Naive thymus-derived CD8-positive, alpha-beta T cell (primary cell): ENCODE measurements at places on chromosomes 6 and 20.
A peak's percentile ranks its signal among the peaks of the same experiment; 100 is the strongest.

- H3K4me1 ChIP-seq: peaks cover 27% of the 10 kb centered on the region
- no peak for DNase-seq
- no peak overlapping the region for H3K4me3 ChIP-seq
- peaks cover 40% of the 10 kb centered on the region for H3K36me3 ChIP-seq
- no peak overlapping the region for H3K27ac ChIP-seq
Observed at GRCh38 chr6:5274231-5274630, 12.9 kb downstream of the FARS2 start.

- peak overlapping the region; percentile 46 for H3K4me3 ChIP-seq
- peak overlapping the region; percentile 90 for H3K27ac ChIP-seq
- no peaks in the 10 kb centered on the region for H3K27me3 ChIP-seq
- DNase-seq: no peak
- peaks cover 65% of the 10 kb centered on the region for H3K4me1 ChIP-seq
- H3K36me3 ChIP-seq: no peaks in the 10 kb centered on the region
Observed at GRCh38 chr6:106516616-106517015, 112.7 kb downstream of the RTN4IP1 start.

DNA sequence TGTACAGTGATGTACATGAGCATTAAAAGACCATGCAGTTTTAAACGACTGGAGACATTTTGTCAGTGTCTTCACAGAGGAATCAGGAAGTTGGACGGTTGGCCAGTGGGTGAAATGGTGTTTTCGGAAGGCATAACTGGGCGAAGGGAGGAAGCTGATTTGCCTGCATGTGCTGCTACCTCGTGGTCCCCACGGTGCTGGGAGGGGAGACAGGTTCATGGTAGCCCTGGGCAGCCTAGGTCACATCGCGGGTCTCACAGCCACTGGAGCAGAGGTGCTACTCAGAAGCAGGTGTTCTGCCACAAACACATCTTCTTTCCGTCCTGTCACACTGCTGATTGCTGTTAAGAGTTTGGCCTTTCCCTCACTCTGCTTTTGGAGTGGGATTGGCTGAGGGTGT, 35.2 kb downstream of the HIVEP1 start:
- no peaks in the 10 kb centered on the region for H3K27me3 ChIP-seq
- peak overlapping the region; percentile 80 for H3K27ac ChIP-seq
- H3K4me1 ChIP-seq: peaks cover 73% of the 10 kb centered on the region

DNA sequence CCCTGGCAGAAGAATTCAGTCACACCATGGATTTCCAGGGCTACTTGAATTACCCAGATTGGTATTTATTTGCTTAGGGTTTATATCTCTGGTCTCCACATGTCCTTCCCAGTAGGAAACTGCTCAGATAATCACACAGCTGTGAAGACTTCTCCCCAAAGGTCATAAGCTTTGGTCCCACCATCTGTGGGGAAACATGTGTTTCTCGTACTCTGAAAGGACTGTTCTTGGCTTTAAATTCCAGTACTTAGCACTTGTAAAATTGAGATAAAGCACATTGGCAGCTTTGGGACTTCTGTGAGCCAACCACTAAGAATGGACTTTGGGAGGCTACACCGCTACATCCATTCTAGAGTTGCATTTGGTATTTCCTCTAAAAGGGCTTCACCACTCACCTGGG, 205.3 kb upstream of the FOXA2 start:
- H3K27me3 ChIP-seq: peaks cover 6% of the 10 kb centered on the region
- H3K4me3 ChIP-seq: no peak overlapping the region
- no peak for DNase-seq
- H3K27ac ChIP-seq: no peak overlapping the region
- H3K4me1 ChIP-seq: no peaks in the 10 kb centered on the region
- H3K36me3 ChIP-seq: no peaks in the 10 kb centered on the region

GRCh38 chr20:35299780-35300179, 7.6 kb upstream of the FAM83C start:
- H3K4me1 ChIP-seq: peaks cover 3% of the 10 kb centered on the region
- no peak overlapping the region for H3K4me3 ChIP-seq
- no peaks in the 10 kb centered on the region for H3K27me3 ChIP-seq
- H3K36me3 ChIP-seq: no peaks in the 10 kb centered on the region
- no peak for DNase-seq

DNA sequence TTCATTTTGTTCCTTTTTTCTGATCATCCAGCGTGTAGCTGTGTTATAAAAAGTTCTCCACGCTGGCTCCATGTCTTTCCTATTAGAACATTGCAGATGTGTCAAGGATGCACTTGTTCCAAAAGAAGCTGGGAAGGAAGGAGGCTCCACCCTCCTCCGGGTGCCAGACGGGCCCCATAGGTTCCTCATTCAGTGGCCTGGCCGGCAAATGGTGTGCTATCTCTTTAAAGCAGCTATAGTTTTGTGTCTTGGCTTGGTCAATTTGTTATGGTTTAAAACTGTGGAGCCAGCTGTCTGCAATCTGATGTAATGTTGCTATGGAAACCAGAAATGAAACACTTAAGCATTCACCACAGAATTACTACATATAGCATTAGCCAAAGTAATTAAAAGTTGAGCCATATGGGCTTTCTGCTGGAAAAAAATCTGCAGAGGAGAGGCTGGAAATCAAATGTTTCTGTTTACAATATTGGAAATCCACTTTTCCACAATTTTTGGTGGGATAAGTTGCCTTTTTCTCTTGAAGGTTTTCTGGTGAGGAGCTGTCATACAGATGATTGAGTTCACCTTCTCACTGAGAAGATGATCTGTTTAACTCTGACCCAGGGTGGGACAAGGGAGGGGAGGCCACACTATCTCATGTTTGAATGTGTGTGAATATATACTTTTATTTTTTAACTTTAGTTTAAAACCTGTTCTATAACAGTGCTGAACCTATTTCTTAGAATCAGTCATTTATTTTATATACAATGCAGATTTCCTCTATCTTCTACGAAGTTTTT, 167.4 kb downstream of the SASH1 start:
- no peak for DNase-seq
- H3K4me1 ChIP-seq: no peaks in the 10 kb centered on the region

DNA sequence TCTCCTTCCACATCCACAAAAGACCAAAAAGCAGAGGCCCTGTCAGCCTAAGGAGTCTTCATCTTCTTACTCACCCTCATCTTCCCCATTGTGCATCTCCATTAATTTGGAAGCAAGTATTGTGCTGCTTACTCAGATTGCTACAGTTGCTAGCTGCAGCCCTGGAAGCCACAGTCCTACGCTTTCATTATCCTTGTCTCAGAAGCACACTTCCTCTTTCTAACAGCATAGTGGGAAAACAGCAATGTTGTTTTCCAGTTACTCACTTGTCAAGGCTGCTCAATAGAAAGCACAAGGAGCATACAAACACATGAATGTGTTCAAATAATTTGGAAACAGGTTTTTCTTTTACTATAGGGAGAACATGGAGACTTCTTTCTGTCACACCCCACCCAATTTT, 76.6 kb upstream of the RBM24 start:
- no peak overlapping the region for H3K4me3 ChIP-seq
- H3K4me1 ChIP-seq: no peaks in the 10 kb centered on the region
- DNase-seq: no peak
- peaks cover 3% of the 10 kb centered on the region for H3K27me3 ChIP-seq

GRCh38 chr6:34829137-34829536, 37.3 kb downstream of the BLTP3A start:
- no peak for DNase-seq
- H3K27me3 ChIP-seq: no peaks in the 10 kb centered on the region
- no peak overlapping the region for H3K4me3 ChIP-seq
- H3K4me1 ChIP-seq: no peaks in the 10 kb centered on the region
- no peak overlapping the region for H3K27ac ChIP-seq
- peaks cover 73% of the 10 kb centered on the region for H3K36me3 ChIP-seq

DNA sequence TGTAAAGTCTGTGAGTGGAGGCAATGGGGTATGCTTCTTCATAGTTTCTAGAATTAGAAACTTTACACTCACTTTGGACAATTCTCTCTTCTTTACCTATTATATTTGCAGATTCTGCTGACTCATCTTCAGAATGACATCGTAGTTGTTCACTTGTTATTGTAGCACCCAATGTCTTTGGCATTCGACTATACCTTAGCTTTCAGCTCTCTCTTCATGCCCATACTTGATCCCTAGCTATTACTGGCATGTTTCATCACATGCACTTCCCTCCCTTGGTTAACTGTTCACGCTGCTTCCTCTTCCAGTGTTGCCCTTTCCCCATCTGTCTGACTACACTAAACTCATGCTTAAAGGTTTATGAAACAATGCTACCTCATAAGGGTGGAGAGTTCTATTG, 298.1 kb upstream of the TCF21 start:
- H3K27ac ChIP-seq: no peak overlapping the region
- no peaks in the 10 kb centered on the region for H3K27me3 ChIP-seq
- H3K4me1 ChIP-seq: no peaks in the 10 kb centered on the region
- no peak for DNase-seq

- peaks cover 10% of the 10 kb centered on the region for H3K4me1 ChIP-seq
- H3K27me3 ChIP-seq: no peaks in the 10 kb centered on the region
- no peaks in the 10 kb centered on the region for H3K36me3 ChIP-seq
- no peak overlapping the region for H3K4me3 ChIP-seq
- H3K27ac ChIP-seq: peak overlapping the region; percentile 77
Observed at GRCh38 chr6:156280065-156280464, 497.1 kb upstream of the ARID1B start.

- no peaks in the 10 kb centered on the region for H3K27me3 ChIP-seq
- H3K36me3 ChIP-seq: peaks cover 67% of the 10 kb centered on the region
- H3K4me3 ChIP-seq: peak overlapping the region; percentile 98
- peaks cover 57% of the 10 kb centered on the region for H3K4me1 ChIP-seq
- DNase-seq: no peak
Observed at GRCh38 chr6:134172020-134172705, 119.7 kb upstream of the SLC2A12 start.

- peaks cover 9% of the 10 kb centered on the region for H3K4me1 ChIP-seq
- H3K27ac ChIP-seq: no peak overlapping the region
- DNase-seq: no peak
Observed at GRCh38 chr6:151357758-151358436, 33.5 kb downstream of the ZBTB2 start.

GRCh38 chr6:17998442-17998841, 11.0 kb upstream of the KIF13A start:
- peaks cover 28% of the 10 kb centered on the region for H3K27me3 ChIP-seq
- H3K36me3 ChIP-seq: no peaks in the 10 kb centered on the region
- no peak overlapping the region for H3K27ac ChIP-seq
- no peak overlapping the region for H3K4me3 ChIP-seq
- DNase-seq: no peak

GRCh38 chr20:63628246-63628975, 1.5 kb upstream of the GMEB2 start:
- peak overlapping the region; percentile 98 for H3K4me3 ChIP-seq
- DNase-seq: peak; percentile 61
- peaks cover 16% of the 10 kb centered on the region for H3K36me3 ChIP-seq
- peaks cover 12% of the 10 kb centered on the region for H3K4me1 ChIP-seq
- H3K27me3 ChIP-seq: no peaks in the 10 kb centered on the region
- peak overlapping the region; percentile 97 for H3K27ac ChIP-seq

GRCh38 chr6:130620338-130620781, 206.8 kb upstream of the SMLR1 start:
- H3K4me3 ChIP-seq: no peak overlapping the region
- H3K36me3 ChIP-seq: peaks cover 16% of the 10 kb centered on the region
- H3K27ac ChIP-seq: no peak overlapping the region
- no peaks in the 10 kb centered on the region for H3K27me3 ChIP-seq
- no peak for DNase-seq
- no peaks in the 10 kb centered on the region for H3K4me1 ChIP-seq

GRCh38 chr6:7469696-7470095, 71.8 kb upstream of the DSP start:
- no peak for DNase-seq
- no peak overlapping the region for H3K4me3 ChIP-seq
- no peaks in the 10 kb centered on the region for H3K36me3 ChIP-seq
- no peak overlapping the region for H3K27ac ChIP-seq
- H3K27me3 ChIP-seq: peaks cover 7% of the 10 kb centered on the region

DNA sequence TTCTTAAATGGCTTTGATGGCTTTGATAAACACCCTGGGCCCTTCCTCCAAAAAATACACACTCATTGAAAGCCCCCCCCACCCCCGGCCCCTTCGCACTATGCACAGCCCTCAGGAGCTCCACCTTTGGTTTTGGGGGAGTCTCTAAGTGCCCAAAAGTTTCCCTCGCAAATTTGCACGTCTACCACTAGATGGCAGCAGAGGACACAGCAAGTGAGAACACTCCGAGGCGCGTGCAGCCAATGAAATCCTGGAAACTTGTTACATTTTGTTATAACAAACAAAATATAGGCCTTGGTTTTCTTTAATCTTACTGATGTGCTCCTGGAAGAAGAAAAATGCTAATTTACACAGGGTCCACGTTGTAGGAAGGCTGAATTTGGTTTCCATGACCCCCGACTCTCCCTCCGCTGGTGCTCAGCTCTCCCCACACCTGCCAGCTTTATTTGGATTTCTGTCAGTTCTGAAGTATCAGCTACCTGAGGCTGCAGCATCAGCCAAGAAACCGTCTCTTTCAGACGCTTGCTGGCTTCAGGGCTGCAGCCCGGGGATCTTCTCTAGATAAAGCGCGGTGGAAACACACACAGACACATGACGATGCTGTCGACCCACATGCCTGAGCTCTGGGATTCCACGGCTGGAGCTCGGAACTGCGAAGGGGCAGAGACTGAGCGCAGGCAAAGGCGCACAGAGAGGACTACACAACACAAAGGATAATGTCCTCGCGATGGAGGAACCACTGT, 148.3 kb upstream of the RPS6KA2 start:
- H3K27me3 ChIP-seq: peaks cover 26% of the 10 kb centered on the region
- DNase-seq: peak; percentile 70
- H3K36me3 ChIP-seq: no peaks in the 10 kb centered on the region
- no peak overlapping the region for H3K4me3 ChIP-seq

DNA sequence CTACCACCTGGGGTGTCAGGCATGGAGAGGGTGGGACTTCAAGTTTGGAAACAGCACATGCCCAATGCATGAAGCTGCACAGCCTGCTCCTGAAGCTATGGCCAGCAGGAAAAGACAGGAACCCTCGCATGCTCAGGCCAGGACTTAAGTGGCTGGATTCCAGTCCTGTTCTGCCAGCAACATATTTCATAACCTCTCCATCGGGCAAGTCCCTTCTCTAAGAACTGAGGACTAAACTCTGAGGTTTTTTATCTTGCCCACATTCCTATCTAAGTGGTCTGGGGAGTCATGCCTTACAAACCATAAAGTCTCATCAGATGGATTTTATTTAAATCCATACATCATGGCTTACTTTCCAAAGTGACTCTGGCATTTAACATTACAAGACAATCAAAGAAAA, 27.5 kb upstream of the AGPAT4 start:
- H3K4me3 ChIP-seq: no peak overlapping the region
- H3K36me3 ChIP-seq: no peaks in the 10 kb centered on the region
- no peaks in the 10 kb centered on the region for H3K4me1 ChIP-seq
- H3K27ac ChIP-seq: no peak overlapping the region
- no peak for DNase-seq

GRCh38 chr6:52964318-52964717, 30.8 kb downstream of the GSTA4 start:
- no peaks in the 10 kb centered on the region for H3K36me3 ChIP-seq
- no peak overlapping the region for H3K27ac ChIP-seq
- peaks cover 7% of the 10 kb centered on the region for H3K27me3 ChIP-seq
- DNase-seq: no peak
- H3K4me1 ChIP-seq: no peaks in the 10 kb centered on the region

DNA sequence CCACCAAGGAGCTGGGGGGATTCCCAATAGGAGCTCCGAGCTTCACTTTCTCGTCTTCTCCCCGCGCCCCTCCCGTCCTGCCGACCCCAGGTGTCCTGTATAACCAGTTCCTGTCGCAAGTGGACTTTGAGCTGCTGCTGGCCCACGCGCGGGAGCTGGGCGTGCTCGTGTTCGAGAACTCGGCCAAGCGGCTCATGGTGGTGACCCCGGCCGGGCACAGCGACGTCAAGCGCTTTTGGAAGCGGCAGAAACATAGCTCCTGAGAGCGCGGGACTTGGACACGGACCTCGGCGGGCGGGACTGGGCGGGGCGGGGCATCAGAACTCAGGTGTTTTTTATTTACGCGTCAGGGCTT, 340 bp upstream of the VARS2 start:
- DNase-seq: no peak
- peaks cover 45% of the 10 kb centered on the region for H3K4me1 ChIP-seq
- no peaks in the 10 kb centered on the region for H3K27me3 ChIP-seq
- peak overlapping the region; percentile 92 for H3K27ac ChIP-seq
